ENCODE measurements at places on chromosomes 4 and X.

GRCh38 chrX:101062176-101062575 lies 10.3 kb upstream of the TRMT2B start:
- no peak for DNase-seq

- DNase-seq: no peak
Observed at GRCh38 chr4:127212701-127213100, 420.1 kb upstream of the INTU start.

- no peak for DNase-seq
Observed at GRCh38 chr4:155618183-155618838, 48.3 kb upstream of the GUCY1A1 start.

DNA sequence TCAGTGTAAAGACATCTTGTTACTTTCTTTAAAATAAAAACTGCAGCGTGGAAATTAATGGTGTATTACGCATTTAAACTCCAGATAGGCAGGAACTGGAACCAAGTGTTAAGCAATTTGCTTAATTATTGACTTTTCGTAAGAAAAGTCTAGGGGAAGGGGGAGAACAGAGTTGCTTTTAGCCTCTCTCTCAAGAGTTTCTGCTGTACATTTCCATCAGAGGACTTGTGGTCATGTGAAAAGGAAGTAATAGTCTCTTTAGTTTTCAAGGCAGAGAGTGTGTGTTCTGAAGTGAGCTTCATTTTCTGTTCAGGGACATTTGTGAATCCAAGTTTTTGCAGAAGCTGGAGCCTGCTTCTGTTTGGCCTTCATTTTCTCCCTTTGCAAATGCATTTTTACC lies 127.2 kb downstream of the UBE2K start:
- DNase-seq: no peak

DNA sequence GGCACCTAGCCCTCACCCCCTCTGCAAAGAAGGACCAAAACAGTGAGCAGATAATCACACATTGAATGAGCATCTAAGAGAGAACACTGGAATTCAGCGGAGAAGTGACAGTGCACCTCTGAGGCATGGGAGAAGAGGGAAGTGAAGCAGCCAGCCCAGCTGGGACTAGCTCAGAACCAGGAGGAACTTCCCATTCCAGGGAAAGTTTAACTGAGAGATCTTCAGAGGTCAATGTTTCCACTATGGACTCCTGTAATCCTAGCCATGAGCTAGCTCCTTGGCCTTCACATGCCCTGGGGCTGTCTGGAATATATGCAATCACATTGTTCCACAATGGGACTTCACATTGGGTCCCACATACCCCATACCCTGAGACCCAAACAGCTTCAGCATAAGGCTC lies 24.4 kb downstream of the TLR6 start:
- no peak for DNase-seq

- DNase-seq: no peak
Observed at GRCh38 chr4:104015680-104016079, 295.9 kb upstream of the TACR3 start.

DNA sequence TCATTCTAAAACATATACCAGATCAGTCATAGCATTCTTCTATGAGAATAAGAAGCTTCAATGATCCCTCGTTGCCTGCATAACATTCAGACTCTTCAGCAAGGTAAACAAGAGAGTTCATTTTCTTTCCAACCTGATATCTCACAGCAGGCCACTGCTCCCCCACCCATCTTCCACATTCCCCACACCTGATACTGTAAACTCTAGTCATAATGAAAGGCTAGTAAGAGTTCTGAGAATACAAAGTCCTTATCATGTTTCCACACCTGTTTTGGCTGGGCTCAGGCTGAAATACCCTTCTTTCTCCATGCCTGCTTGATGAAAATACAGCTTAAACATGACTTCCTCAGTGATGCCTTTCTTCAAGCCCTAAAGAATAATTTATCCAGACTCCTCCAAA lies 2.3 kb upstream of the AASDH start:
- no peak for DNase-seq

- no peak for DNase-seq
Observed at GRCh38 chr4:27100713-27101112, 240.1 kb downstream of the STIM2 start.

- no peak for DNase-seq
Observed at GRCh38 chr4:172881645-172882044, 287.0 kb upstream of the GALNT7 start.

- no peak for DNase-seq
Observed at GRCh38 chr4:993111-994029, at the start of gene SLC26A1. Gene SLC26A1, minus strand, starts transcription at chr4:993404. Its CDS starts 1,701 bp downstream, at chr4:991703.

GRCh38 chrX:24241822-24242648 lies 71.8 kb downstream of the SUPT20HL2 start:
- DNase-seq: no peak

DNA sequence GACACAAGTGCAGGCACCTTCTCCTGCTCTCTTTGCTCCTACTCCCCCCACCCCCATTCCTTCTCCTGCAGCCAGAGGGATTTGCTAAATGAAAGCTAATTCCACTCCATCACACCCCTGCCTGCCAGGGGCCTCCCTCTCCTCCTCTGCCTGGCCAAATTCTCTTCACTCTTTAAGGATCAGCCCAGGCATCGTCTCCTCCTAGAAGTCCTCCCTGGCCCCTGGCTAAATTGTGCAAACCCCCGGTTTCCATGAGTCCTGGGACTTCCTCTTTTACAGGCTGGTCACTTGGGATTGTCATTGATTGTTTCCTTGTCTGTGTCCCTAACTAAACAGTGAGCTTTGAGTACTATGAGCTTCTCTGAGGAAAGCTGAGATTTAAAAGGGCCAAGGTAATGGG lies 8.7 kb upstream of the ABLIM2 start:
- no peak for DNase-seq

DNA sequence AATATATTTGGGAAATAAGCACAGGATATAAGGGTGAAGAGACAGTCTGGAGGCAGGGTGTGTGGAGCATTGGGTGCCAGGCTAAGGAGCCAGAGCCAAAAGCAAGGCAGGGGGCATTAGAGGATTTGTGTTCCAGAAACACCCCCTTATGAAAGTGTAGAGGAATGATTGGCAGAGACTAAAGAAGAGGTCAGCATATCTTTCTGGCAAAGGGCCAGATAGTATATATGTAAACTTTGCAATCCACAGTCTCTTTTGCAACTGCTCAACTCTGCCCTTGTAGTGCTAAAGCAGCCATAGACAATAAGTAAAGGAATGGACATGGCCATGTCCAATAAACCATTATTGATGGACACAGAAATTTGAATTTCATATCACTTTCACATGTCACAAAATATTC lies 3.6 kb upstream of the SLC9A6 start:
- DNase-seq: no peak

GRCh38 chr4:5992171-5992827 lies 25.9 kb downstream of the C4orf50 start:
- DNase-seq: no peak

DNA sequence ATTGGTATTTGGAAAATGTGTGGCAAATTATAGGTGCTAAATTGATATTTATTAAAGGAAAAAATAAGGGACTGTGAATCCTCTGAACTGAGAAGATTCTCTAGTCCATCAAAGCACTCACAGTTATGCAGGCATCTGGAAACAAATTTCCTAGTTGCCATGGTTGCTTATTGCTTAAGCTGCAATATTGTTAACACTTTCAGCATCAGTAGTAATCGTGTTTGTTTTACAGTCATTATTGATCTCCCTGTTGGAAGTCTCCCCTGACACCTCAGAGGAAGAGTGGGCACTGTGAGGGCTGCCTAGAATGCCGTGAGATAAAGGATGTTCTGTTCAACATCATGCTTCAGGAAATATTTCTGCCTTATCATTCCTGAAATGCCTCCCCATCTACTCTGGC lies 2004.3 kb upstream of the ADGRL3 start:
- DNase-seq: no peak

- DNase-seq: no peak
Observed at GRCh38 chr4:35939751-35940150, 304.6 kb downstream of the ARAP2 start.

Measured in stimulated activated CD8-positive, alpha-beta memory T cell treated with anti-CD3 and anti-CD28 coated beads, Interleukin-4, amount 100 ng/mL, for 48 hours (primary cell).